ENCODE measurements at places on chromosomes 2 and 18.

DNA sequence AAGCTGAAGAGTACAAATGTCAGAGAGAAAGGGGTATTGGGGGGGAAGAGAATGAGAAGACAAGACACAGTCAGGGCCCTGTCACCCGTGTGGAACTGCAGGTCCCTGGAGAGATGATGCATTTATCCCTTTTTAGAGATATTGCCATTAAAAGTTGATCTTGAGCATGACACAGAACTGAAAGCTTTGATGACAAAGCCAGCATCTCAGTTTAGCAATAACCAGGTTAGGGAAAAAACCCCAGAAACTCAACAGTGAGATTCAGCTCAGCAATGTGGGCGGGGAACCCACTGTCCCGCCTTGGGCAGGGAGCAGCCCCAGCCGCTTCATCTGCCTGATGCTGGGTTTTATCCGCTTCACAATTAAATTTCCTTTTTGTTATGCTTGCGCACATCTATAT lies 181.1 kb downstream of the NEDD4L start:
- no peak for DNase-seq

- DNase-seq, result no peak
Measured at GRCh38 chr18:76231402-76231801, 263.6 kb downstream of the ZNF516 start.

DNA sequence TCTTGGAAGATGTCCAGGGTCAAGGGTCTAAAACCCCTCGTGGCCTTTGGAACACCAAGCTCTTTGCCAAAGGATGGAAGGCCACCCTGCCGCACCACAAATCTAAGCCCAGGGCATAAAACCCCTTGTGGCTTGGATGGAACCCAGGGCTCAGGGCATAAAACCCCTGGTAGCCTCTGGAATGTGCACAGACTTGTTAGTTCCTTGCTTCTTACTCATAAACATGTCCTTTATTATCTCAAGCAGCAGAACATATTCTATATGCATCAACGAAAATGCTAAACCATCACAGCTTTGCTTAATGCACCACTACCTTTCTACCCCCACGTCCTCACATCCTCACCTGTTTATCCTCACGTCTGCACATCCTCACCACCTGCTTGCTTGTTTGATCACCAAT lies 998.0 kb downstream of the DSC3 start:
- no peak for DNase-seq

DNA sequence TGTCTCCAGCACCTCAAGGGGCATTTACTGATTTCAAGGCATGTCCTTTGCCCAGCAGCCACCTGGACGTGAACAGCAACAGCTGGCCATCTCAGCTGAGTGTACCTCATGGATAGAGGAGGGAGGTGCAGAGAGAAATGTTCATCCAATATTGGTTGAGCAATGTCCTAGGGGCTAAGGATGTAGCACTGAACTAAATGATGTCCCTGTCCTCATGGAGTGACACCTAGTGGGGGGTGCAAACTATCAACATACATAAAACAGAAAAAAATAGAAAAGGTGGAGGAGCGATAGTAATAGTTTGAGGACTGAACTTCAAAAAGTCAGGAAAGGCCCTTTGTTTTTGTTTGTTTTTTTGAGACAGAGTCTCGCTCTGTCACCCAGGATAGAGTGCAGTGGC lies 4.8 kb upstream of the UGGT1 start:
- no peak for DNase-seq

DNA sequence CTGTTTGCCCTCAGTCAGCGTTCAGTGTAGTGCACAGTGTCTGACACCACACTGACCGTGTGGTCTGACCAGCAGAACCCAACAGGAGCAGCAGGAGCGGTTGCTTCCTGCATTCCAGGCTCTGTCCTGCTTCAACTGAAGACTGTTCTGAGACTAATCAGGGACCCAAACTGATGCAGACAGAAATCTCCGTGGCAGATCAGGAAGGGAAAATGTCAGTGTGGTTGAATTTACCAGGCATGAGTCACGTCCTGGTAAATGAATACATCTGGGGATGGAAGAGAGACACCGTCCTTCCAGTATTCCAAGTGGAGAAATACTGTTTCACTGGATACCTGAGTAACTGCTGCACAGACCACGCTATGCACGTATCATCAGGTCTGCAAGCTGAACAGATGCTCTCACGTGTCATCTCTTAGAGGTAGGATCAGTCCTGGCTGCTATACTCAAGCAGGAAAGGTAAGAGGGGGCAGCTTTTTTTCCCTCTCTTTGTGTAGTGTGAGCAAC lies 223.6 kb upstream of the EPAS1 start:
- no peak for DNase-seq

- DNase-seq, result no peak
Measured at GRCh38 chr2:197217541-197217940, 93.0 kb downstream of the ANKRD44 start.

DNA sequence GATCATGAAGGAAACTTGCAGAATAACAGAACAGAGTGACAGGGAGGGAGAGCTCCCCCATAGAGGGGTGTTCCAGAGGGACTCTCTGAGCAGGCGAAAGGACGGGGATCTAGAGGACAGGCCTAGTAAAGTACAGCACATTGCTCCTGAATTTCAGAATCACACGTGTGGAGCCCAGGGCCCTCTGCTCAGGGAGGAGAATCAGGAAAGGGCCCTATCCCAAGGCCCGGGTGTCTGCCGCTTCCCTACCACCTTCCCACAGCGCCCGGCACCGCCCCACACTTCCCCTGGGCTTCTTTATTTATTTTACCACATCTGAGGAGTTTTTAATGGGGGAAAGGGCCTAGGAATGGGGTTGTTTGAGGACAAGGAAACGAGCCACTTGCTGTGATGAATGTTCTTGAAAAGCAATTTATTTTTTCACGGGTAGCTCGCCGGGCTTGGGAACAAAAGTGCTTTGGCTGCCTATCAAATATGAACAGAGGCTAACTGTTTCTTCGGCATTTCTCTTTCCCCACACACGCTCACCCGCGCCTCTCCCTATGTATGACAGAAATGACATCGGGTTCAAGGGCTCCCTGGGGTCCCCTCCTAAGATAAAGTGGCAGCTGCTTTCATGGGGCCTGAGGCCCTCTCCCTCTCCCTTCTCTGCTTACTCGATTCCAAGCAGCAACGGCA lies 79.3 kb upstream of the GLI2 start:
- DNase-seq, result no peak

DNA sequence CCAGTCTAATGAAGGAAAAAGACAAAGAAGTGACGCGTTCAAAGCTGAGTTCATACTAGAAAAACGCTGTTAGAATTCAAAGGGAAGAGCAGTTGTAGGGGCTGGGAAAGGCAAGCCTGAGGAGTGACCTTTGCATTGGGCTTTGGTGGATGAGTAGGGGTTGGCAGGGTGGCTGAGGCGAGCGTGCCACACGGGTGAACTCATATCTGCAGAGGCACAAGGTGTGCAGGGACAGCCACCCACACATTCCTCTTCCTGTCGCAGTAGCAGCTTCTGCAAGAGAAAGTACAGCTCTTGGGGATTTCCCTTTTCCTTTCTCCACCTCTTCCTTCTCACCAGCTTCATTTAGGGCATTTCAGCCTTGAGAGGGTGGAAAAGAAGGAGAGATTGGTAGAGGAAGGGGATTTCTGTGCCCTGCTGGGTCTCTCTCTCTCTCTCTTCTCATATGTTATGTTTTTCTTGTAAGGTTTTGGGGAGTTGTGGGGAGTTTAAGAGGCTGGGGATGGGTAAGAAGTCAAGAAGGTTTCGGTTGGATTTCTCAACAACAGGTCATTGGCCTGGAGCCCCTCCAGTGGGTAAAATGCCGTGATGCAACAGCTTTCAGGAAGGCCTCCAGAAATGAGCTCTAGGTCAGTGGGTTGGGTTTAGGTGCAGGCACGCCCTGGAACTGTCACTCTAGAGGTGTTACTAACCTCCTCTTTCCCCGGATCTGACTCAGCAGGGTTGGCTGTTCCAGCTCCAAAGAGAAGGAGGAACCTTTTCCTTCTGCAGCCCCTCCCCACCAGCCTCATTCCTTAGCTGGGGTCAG lies 40.1 kb downstream of the ODC1 start:
- DNase-seq, result peak; percentile 44

DNA sequence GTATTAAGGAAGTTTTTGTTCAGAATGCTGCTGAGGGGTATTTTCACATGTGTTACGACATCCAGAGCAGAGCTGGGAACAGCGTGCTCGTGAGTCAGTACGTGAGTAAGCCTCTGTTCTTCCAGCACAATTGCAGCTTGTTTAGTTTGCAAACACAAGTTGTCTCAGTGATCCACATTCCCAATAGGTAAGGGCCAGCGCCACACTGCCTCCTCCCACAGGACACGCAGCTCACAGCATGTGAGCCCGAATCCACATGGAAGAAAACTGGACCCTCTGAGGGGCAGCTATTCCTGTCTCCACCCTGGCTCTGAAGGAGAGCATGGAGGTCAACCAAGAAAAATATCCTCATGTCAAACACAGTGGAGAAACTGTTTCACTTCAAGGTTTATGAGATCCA lies 173.9 kb upstream of the PID1 start:
- DNase-seq, result no peak

GRCh38 chr18:79942211-79942610 lies 9.2 kb downstream of the SLC66A2 start:
- no peak for DNase-seq

- no peak for DNase-seq
Measured at GRCh38 chr2:222572751-222573174, 83.1 kb downstream of the FARSB start.

DNA sequence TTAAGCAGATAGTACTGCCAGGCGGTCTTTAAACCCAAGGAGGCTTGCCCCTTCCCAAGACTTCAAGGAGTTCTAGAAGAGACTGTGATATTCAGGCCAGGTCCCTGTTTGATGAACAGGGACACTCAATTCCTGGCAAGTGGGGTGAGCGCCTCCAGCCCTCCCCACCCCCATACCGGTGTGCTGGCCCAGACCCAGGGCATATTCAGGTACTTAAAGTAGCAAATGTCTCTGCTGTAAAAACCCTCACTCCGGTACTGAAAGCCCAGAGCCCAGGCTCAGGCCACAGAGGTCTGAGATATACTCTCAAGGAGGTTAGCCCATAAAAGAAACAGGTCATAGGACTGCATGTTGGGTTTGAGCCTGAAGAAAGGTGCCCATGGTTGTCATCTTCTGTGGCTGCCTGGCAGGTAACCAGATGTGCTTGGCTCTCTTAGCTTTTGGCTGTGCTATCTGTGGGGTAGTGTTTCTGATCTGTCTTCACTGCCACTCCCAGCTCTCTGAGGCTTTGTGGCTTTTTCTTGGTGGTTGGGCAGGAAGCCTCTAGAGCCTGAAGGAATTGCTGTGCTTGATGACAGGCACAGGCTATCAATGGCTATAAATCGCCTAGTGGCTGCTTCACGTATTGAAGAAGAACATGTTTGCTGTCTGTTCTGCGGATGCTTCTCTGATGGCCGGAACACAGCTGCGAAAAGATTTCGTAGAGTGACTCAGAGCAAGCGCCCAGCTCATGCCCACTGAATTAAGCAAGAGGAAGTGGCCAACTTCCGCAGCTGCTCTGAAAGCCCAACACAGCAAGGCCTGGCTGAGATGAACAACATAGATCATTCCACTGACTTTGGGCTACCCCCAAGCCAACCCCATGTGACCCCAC lies 63.3 kb upstream of the ALPP start:
- peak; percentile 65 for DNase-seq

- no peak for DNase-seq
Measured at GRCh38 chr2:23492921-23493320, 107.9 kb downstream of the KLHL29 start.

DNA sequence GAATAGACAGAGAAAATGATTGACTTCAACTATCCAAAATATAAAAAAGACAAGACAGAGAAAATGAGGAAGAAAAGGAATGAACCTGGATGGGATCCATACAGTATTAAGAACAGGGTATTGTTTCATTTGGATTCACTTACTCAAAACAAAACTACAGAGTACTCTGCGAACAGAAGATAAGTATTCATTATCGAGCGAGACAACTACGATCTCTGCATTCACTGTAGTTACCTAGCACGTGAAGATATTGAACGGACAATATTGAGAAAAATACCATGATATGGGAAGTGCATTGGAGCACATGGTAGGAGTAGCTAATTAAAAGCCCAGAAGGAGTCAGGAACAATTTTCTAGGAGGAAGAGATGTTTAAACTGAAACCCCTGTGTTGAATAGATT lies 1.0 kb upstream of the ORC2 start:
- no peak for DNase-seq

GRCh38 chr2:191777351-191777750 lies 69.5 kb downstream of the CAVIN2 start:
- DNase-seq, result no peak

DNA sequence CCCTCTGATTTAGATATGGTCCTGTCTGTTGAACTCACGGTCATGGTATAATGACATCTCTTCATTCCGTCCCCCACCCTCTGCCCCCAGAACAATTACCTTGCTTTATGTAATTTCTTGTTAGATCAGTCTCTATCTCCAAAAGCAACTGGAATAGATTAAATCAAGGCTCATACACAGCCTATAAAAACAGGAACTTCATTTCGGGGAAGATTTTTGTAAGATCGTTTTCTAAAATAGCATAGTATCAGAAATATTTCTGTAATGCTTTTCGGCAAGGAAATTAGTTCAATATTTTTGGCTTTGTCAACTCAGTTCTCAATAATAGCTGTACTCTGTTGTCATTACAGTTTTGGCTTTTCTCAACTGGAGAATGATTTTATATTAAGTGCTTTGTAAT lies 157.2 kb downstream of the FMNL2 start:
- DNase-seq, result no peak

DNA sequence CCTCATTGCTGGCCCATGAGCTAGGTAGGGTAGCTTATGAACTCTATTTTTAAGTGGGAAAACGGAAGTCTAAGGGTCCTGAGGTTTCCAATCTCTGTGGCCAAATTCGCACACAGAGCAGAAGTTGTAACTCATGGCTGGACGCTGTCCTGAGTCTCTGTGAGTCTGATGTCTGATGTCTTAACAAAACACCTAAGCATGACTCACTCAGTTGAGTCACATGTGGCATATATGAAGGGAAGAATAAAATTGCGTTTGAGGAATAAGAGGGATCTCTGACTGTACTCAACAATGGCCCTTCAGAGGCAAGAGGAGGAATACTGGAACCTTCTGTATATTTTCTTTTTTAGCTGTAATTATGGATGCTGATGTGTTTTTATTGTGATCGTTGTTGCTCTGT lies 569.7 kb downstream of the RIT2 start:
- DNase-seq, result no peak

DNA sequence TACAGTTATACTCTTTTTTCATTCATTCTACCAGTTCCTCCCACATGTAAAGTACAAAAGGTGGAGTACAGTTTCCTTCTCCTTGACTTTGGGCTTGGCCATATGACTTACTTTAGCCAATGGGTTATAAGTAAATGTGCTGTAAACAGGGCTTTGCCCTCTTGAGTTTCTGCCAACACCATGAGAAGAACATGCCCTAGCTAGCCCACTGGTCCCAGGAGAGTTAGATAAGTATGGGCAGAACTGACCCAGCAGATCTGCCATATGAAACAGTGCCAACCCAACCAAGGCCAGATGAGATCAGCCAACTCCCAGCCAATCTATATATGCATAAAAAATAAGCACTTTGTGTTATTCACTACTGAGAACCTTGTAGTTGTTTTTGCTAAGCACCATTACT lies 25.5 kb downstream of the ZC3H8 start:
- DNase-seq, result no peak

DNA sequence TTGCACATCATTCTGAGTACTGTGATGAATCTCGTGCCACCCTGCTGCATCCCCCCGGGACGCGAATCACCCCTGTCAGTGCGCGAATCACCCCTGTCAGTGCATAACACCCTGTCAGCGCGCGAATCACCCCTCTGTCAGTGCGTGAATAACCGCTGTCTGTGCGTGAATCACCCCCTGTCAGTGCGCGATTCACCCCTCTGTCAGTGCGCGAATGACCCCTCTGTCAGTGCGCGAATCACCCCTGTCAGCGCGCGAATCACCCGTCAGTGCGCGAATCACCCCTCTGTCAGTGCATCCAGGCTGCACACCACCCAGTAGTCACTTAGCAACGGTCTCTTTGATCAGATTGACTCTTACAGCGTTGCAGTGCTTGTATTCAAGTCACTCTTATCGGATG lies 134.4 kb upstream of the TPO start:
- DNase-seq, result no peak
